CD4-positive, alpha-beta T cell treated with Interleukin-17A for 4 hours (primary cell): ENCODE measurements at places on chromosomes 7 and 10.
A peak's percentile ranks its signal among the peaks of the same experiment; 100 is the strongest.

GRCh38 chr7:151146761-151147160 is 20.7 kb downstream of the GBX1 start:
- DNase-seq, result no peak

- DNase-seq, result no peak
These were observed 222.1 kb downstream of the WDR37 start for GRCh38 chr10:1278306-1278705.

GRCh38 chr10:4740471-4740870 is 85.5 kb upstream of the AKR1E2 start:
- no peak for DNase-seq

DNA sequence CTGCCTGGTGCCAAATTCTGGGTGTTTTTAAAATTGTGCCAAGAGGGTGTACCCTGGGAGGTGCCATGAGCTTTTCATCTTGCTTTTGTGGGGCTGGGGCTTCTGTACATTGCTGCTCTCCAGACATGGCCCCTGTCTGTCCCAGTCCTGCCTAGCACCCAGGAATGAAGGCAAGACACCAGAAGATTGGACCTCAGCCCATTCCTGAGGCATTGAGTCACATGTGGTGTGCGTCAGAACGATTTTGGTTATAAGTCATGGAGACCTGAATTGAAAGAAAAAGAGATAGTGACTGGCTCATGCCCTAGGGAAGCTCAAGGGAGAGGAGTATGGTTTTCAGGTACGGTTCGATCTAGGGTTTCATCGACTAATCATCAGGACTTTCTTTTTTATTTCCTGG is 493.2 kb downstream of the TYW1 start:
- no peak for DNase-seq

DNA sequence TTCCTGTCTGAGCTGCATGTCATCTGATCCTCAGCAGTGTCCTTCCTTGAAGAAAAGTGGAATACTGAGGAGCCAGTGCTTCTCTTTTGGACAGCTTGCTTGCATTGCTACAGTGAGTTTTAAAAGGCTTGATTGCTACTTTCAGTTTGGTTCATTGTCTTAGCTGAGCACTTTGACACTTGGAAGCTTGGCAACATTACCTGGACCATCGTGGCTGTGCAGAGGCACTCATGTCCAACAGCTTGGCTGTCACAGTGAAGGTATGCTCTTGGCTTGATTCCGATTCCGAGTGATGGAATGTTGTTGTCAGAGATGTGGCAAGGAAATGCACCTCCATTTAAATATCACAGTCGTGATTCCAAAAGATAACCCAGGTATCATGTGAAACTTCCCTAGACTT is 102.4 kb downstream of the FAS start:
- DNase-seq, result no peak

DNA sequence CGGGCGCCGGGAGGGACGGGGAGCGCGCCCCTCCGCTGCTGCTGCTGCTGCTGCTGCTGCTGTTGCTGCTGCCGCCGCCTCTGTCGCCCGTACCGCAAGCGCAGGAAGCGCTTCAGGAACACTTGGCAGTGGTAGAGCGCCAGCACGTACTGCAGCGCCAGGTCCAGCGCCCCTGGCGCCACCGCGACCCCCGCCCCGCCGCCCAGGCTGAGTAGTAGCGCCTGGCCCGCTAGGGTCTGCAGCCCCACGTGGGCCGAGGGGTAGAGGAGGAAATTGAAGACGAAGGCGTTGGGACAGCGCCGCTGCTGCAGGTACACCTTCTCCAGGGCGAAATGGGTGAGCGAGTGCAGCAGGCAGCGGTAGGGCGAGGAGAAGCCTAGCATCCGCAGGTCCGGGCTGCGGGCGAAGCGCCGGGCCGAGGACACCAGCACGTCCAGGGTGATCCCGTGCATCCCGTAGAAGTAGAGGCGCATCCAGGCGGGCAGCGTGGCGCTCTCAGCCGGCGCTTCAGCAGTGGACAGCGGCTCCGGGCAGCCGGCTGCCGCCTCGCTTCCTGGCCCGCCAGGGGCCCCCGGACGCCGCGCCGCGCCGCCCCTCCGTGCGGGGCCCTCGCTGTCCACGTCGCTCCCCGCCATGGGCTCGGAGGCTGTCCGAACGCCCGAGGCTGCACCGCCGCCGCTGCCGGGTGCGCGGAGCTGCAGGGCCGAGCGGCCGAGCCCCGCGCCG is at the start of gene TMEM229A:
TSS of gene TMEM229A (minus strand) at position 699 of the 726 bp plus-strand sequence. CDS start at position 635, 64 bp downstream.
- DNase-seq, result no peak

DNA sequence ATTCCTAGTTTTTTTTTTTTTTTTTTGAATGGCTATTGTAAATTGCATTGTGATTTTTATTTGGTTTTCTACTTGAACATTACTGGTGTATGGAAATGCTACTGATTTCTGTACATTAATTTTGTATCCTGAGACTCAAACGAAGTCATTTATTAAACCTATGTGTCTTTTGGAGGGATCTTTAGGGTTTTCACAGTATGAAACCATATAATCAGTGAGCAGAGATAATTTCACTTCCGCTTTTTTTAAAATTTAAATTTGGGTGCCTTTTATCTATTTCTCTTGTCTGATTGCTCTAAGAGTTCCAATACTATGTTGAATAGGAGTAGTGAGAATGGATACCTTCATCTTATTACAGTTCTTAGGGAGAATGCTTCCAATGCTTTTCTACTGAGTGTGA is 102.7 kb downstream of the ZWINT start:
- DNase-seq, result no peak

DNA sequence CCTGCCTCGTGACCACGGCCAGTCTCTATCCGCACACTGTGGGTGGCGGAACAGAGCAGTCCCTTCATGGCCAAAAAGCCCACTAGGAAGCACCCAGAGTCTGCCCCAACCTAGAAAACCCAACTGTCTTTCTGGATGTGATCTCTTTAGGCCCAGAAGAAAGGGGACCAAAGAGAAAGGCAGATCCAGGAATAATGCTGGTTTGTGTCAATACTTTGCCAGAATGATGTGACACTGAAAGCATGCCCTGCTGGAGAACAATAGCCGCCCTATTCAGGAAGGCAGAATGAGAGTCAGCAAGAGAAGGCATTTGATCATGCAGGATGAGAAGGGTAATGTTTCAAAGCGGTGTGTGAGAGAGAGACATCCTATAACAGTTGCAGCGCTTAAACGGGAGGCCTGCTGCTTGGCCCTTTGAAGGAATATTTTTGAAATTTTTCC is 274.7 kb downstream of the USP6NL start:
- no peak for DNase-seq

DNA sequence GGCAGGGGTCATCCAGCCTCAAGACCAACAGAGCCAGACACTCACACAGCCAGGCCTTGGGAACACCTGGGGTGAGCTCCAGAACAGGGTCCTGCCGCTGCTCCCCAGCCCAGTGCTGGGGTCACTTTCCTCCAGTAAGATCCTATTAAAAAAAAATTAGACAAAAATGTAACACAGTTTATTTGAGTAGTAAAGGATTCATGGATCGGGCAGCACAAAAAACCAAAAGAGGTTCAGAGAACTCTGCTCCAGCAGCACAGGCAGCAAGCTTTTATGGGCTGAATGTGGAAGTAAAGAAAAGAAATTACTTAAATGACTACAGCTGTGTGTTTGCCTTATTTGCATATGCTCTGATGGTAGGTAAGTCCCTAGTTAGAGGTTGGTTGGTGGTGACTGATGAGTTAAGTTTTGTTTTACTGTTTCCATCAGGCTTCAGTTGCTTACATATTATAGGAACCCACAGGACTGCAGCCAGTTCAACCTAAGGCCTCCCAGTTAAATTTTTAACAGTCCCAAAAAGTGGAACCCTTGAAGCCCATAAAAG is 80.5 kb upstream of the FGFR2 start:
- no peak for DNase-seq

GRCh38 chr7:29408841-29409243 is 154.8 kb upstream of the PRR15 start:
- peak; percentile 59 for DNase-seq

GRCh38 chr10:103789771-103790201 is 65.6 kb downstream of the SH3PXD2A start:
- peak; percentile 42 for DNase-seq
